ENCODE measurements at places on chromosomes 12 and 14.

GRCh38 chr12:45310627-45310968 lies 94.7 kb downstream of the ANO6 start:
- DNase-seq = no peak

DNA sequence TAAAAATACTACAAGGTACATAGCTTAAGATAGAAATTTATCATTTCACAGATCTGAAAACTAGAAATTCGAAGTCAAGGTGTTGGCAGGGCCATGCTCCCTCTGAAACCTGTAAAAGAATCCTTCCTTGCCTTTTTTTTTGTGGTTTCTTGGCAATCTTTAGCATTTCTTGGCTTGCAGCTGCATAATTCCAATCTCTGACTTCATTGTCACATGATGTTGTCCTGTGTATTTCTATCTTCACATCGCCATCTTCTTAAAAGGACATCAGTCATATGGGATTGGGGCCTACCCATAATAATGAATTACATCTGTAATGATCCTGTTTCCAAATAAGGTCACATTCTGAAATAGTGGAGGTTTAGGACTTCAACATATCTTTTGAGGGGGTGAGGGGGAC lies 250.4 kb downstream of the TMTC2 start:
- no peak for DNase-seq

DNA sequence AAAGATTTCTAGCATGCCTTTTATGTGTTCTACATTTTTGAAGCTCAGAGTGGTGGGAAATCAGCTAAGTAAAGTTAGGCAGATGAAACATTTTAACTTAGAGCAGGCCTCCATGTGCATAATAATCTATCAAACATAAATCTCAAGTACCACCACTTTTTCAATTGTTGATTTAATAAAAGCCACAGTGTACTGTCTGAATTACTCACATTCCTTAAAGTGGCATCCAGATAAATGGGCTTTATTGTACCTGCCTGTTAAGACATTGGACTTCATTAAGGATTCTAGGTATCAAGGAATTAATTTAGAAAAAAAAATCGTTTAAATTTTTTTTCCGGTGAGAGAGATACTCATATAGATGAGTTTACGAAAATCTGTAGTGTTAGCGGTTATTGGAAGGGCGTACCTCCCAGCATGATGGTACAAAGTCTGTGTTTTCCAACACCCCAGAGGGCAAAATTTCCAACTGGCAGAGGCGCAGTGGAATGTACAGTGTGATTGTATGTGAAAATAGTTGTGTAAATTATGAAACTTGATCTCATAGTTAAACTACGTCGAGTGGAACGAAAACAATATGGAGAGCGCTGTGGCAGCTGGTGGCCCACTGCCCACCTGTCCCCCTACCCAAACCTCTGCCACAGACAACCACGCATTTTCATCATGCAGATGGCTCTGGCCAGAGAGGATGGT lies 25.0 kb downstream of the ELK3 start:
- no peak for DNase-seq

- no peak for DNase-seq
These were observed 60.8 kb upstream of the MED13L start for GRCh38 chr12:116338064-116338846.

DNA sequence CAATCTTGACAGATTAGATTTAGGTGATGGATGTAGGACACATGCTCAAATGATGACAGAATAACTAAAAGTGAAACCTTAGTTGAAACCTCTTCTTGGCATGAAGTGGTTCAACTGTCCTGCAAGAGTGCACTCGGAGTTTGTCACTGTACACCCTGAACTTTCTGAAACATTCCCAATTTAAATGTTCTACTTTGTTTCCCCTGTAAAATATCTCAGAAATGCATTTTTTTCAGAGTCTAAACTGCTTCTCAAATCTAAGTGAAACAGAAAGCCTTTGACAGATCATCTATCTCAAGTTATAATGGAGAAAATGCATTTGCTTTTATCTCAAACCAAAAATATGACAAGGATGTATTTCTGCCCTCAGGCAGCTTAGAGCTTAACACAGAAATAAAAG lies 66.0 kb downstream of the BHLHE41 start:
- DNase-seq = no peak

- DNase-seq = no peak
These were observed 61.0 kb downstream of the PPM1A start for GRCh38 chr14:60309867-60310552.

- DNase-seq = no peak
These were observed 34.2 kb upstream of the C14orf180 start for GRCh38 chr14:104545151-104545941.

DNA sequence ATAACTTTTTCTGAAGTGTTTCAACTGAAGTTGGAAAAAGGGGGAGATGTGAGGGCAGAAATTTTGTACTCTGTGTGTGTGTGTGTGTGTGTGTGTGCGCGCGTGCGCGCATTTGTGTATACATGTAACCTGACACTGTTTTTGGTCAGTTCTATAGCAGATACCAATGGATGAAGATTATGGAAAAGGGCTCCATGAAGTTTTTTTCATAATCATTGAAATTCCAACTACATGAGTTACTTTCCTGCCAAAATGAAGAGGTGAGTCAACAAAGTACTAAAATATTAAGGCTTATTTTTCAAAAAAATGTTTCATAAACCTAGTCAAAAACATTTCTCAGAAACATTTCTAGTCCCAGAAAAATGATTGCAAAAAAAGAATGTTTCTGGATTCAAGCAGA lies 25.7 kb upstream of the CERS5 start:
- no peak for DNase-seq

- no peak for DNase-seq
These were observed 164.4 kb downstream of the FBXL14 start for GRCh38 chr12:1429980-1430379.

All from stimulated activated CD4-positive, alpha-beta T cell treated with anti-CD3 and anti-CD28 coated beads, Interleukin-12 subunit alpha, Interleukin-12 subunit beta, amount 100 ng/mL, for 4 hours (primary cell).